Stimulated activated CD4-positive, alpha-beta T cell treated with anti-CD3 and anti-CD28 coated beads, Interleukin-12 subunit alpha, Interleukin-12 subunit beta, amount 100 ng/mL, for 4 hours (primary cell): ENCODE measurements at places on chromosomes 1 and 21.

GRCh38 chr1:94154989-94155388 lies 34.0 kb upstream of the ABCA4 start:
- DNase-seq, result no peak

DNA sequence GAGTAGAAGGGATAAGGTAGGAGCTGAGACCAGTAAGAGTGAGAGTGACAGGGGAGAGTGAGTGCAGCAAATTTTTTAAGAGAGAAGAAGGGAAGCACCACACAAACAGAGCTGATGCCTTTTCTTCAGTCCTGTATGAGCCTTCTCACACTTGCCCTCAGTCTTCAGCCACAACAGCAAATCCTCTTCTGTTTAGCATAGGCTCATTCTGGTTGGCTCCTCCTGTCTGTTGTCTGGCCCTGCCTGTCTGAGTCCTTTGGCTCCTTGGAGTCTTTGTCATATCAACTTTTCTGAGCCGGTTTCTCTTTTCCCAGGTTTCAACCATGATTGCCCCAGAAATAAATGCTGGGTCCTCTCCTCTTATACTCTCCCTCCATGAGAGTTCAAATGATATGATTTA lies 12.7 kb upstream of the CASQ1 start:
- DNase-seq, result no peak

GRCh38 chr1:218967836-218968235 lies 205.8 kb upstream of the LYPLAL1 start:
- DNase-seq, result no peak

DNA sequence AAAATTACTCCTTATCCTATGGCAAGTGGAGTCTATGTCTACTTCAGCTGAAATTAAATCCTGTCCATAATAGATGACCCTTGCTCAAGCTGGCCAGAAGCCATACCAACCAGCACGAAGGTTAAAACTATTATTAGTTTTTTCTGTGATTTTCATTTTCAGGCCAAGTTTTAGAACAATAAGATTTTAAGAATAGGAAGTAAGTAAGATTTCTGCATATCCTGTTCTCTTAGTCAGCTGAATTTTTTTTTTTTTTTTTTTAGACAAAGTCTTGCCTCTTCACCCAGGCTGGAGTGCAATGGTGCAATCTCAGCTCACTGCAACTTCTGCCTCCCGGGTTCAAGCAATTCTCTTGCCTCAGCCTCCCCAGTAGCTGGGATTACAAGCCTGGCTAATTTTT lies 6.1 kb upstream of the RBP7 start:
- no peak for DNase-seq

GRCh38 chr1:212814537-212815334 lies 23.0 kb downstream of the TATDN3 start:
- DNase-seq, result no peak

GRCh38 chr1:27689423-27690173 lies 17.6 kb upstream of the IFI6 start:
- no peak for DNase-seq

GRCh38 chr1:152517237-152517811 lies 3.0 kb downstream of the CRCT1 start:
- no peak for DNase-seq

DNA sequence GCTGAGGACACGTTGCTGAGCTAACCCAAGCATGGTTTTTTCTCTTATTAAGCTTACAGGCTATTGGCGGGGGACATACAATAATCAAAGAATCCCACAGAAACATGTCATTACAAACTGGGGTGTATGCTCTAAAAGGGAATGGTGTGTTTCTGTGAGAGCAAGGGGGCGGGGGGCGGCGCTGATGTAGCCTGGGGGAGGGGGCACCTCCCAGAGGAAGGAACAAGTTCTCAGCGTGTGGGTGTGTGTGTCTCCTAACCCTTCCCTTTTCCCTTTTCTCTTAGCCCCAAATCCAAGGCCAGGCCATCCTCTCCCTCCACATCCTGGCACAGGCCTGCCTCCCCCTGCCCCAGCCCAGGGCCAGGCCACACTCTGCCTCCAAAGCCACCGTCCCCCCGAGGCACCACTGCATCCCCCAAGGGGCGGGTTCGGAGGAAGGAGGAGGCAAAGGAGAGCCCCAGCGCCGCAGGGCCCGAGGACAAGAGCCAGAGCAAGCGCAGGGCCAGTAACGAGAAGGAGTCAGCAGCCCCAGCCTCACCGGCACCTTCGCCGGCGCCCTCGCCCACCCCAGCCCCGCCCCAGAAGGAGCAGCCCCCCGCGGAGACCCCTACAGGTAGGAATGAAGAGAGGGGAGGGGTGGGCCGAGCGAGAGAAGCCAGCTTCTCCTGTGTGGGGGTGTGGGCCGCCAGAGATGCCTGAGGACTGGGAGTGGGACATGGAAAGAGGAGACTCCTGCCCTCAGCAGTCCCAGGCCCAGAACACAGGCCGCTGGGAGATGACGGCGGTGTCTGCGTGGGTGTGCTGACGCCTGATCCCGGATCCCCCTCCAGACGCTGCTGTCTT lies 21.9 kb downstream of the MAP7D1 start:
- DNase-seq, result no peak

GRCh38 chr1:181221078-181221477 lies 132.6 kb downstream of the IER5 start:
- DNase-seq, result no peak

- DNase-seq, result no peak
Observed at GRCh38 chr1:117571496-117571895, 34.4 kb upstream of the TENT5C start.

DNA sequence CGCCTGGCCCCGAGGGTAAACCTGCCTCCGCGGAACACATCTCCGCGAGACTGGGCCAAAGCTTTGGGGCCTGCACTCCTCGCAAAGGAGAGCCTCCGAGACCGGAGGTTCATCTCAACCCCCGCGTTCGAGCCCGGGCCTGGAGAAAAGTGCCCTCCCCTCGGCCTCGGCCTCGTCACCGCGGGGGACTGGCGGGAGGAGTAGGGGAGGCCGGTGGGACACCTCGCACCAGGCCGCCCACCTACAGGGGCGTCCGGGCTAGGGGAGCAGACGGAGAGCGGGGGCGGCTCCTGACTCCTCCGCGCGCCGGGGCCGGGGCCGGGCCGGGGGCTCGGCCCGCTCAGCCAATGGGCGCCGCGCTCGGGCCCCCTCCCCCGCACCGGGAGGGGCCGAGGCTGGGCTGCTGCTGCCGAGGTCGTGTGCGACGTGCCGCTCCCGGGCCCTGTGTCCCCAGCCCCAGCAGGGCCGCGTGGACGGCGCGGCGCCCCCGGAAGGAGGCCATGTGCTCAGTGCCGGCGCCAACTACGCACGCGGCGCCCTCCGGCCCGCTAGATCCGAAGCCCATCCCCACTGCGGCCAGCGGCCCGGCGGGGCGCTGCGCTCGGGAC lies 684 bp downstream of the SLC2A1 start:
- peak; percentile 66 for DNase-seq

- no peak for DNase-seq
Observed at GRCh38 chr21:34875830-34876229, 173.3 kb downstream of the RUNX1 start.

DNA sequence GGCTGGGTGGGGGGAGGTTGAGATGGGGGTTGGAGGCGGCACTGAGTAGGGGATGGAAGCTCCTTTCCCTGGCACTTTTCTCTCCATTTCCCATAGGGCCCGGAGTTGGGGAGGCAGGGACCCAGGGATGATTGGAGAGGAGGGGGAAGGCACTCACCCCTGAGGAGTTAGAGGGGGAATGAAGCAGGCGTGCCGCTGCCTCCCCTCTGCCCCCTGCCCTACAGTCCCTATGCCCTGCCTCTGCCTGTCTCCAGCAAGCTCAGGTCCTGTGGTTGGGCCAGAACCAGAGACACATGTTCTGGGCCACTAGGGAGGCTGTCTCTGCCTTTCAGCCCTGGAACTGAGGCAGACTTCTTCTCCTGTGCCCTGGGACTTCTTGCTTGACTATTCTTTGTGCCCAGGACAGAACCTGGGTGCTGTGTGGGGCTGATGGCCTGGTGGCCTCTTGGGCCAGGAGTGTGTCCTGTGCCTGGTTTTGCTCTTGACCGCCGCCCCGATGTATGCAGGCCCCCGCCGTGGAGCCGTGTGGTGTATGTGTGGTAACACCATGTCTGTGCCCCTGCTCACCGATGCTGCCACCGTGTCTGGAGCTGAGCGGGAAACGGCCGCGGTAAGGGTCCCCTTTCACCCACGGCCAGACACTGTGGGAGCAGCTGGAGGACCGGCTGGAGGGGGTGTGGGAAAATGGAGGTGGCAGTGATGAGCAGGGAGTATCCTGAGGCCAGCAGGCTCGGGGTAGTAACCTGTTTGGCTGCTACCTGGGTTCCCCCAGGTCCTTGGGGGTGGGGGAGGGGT lies 1.4 kb downstream of the LYPLA2 start:
- no peak for DNase-seq

- DNase-seq, result no peak
Observed at GRCh38 chr1:199522936-199523335, 504.6 kb upstream of the NR5A2 start.
